ENCODE measurements at places on chromosomes 5 and 9.

GRCh38 chr9:136021171-136021871 is 60.1 kb upstream of the UBAC1 start:
- no peak for DNase-seq

DNA sequence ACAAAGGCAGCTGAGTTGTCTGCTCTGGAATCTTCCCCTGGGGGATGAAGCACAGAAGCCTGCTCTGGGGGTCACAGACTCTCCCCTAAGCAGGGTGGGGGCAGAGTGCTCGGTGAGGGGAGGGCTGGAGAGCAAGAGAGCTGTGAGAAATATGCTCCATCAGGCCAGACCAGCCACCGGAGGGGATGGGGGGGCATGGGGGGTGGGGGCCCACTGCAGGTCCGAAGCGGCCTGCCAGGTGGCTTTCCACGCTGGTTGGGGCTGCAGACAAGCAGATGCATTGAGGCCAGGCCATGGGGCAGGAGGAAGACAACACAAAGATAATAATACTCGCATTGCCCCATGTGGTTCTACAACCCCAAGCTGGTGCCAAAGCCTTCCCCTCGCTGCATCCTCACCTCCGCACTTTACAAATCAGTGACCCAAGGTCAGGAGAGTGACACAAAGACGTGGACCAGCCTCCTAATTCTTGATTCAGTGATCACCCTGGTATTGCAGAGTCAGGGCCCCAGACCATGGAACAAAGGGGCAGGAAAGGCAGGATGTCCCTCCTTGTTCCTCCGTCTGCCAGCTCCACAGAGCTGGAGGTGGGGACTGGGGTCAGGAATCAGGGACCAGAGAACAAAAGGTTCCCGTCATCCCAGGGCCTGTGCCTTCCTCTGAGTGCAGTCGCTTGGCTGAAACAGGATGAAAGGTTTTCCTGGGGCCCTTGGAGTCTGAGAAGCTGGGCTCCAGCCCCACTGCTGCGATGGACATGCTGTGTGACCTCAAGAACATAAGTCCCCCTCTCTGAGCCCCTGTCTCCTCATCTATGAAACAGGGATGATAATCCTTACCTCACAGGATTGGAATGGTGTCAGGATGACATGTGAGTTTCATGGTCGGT is 37.2 kb upstream of the GABRP start:
- no peak for DNase-seq

DNA sequence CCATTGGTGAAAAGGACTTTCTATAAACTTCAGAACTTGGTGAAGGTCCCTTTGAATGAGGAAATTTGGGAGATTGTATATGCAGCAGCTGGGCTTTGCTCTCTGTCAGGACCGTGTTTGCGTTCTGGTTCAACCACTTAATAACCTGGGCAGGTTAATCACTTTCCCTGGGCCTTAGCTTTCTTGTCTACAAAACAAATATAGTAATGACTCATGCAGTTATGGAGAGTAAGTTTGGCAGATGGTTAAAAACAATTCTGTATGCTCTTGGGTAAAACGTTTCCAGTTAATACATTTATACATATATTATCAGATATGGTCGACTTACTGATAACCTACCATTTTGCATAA is 197.0 kb downstream of the ARHGEF28 start:
- DNase-seq = no peak

- DNase-seq = no peak
Observed at GRCh38 chr5:142654578-142655058, 31.3 kb downstream of the FGF1 start.

DNA sequence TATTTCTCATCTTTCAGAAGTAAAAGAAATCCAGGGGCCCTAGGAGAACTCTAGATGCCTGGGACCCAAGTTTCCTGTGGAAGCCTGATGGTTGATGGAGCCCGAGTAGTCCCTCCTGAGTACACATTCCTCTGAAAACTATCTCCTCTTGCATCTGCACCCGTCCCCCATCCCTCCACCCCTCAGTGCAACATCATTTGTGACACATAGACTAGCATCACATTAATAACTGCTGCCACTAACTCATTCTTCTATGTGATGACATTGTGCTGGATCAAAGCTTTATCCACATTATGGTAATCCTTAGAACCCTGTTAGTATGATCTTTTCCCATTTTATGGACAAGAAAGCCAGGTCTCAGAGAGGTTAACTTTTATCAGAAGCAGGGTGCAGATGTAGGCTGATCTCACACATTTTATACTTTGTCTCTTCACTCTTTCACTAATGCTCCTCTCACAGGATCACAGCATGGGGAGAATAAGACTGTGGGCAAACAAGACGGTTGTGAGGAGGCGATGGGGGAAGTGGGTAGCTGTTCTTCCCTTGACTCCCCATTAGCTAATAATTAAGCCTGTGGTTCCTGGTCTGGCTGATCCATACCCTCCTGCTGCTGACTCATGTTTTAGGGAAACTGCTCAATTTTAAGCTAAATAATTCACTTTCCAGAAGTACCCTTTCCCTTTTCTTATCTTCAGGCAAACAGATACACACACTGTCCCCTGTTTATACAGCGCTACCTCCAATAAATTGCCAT is 3.9 kb upstream of the HK3 start:
- DNase-seq = no peak
